Natural killer cell treated with Interleukin-12 subunit alpha and Interleukin-12 subunit beta and Interleukin-15 and Interleukin-18, amount 100 ng/mL, for 72 hours (primary cell): ENCODE measurements at places on chromosomes 7 and 10. TPM values are rescaled to one million over a fixed set of nuclear protein-coding genes. Genes with fewer than 3 reads are reported as not detected.

The PTPN20 gene
- 0.67 TPM for total RNA-seq

The LIPN gene
- not detected for total RNA-seq

The CC2D2B gene
- 1.2 TPM for total RNA-seq

The NRG3 gene
- total RNA-seq = not detected

The ACSM6 gene
- total RNA-seq = not detected

The HACD1 gene
- 2.3 TPM for total RNA-seq

The MRPS24 gene
- total RNA-seq = 72.6 TPM

The PUS7 gene
- total RNA-seq = 16.3 TPM

The PGAM1 gene
- total RNA-seq = 554 TPM

The GPR146 gene
- 8.1 TPM for total RNA-seq

The OR2A42 gene
- total RNA-seq = not detected

The SEMA3C gene
- 1.1 TPM for total RNA-seq

The CYP2E1 gene
- 0.42 TPM for total RNA-seq

The GAD2 gene
- not detected for total RNA-seq

The RADIL gene
- 0.19 TPM for total RNA-seq

The MYH16 gene
- total RNA-seq = not detected

The STEAP1B gene
- 1.2 TPM for total RNA-seq

The AGAP5 gene
- 9.8 TPM for total RNA-seq

The IL6 gene
- total RNA-seq = 253 TPM

The CTAGE4 gene
- 1.7 TPM for total RNA-seq

The NUTM2D gene
- total RNA-seq = 2.1 TPM

The ADAM12 gene
- total RNA-seq = 0.06 TPM

The KNDC1 gene
- total RNA-seq = 0.05 TPM

The AMZ1 gene
- total RNA-seq = not detected

The GBX1 gene
- total RNA-seq = not detected

The LIPM gene
- not detected for total RNA-seq

The IDI2 gene
- not detected for total RNA-seq

The ELFN1 gene
- total RNA-seq = not detected

The THNSL1 gene
- 1.6 TPM for total RNA-seq

The OPN4 gene
- not detected for total RNA-seq

The TFR2 gene
- total RNA-seq = 10.1 TPM

The SPAG6 gene
- total RNA-seq = 0.29 TPM

The EPHB4 gene
- 3.0 TPM for total RNA-seq

The OR2A5 gene
- total RNA-seq = not detected

The NEURL1 gene
- total RNA-seq = 1.8 TPM

The EFCAB10 gene
- total RNA-seq = not detected

The TMED4 gene
- 104 TPM for total RNA-seq

The OR2A1 gene
- total RNA-seq = not detected

The FKBP14 gene
- total RNA-seq = 12.6 TPM

The RTKN2 gene
- 1.2 TPM for total RNA-seq

The SRI gene
- 152 TPM for total RNA-seq

The TSPAN33 gene
- 74.0 TPM for total RNA-seq

The PRR15 gene
- not detected for total RNA-seq

The PDK4 gene
- not detected for total RNA-seq

The MMD2 gene
- not detected for total RNA-seq

The LEP gene
- total RNA-seq = not detected

The ARID5B gene
- 46.1 TPM for total RNA-seq

The ITGB8 gene
- 0.10 TPM for total RNA-seq

The ICA1 gene
- total RNA-seq = 0.31 TPM

The FAM25A gene
- not detected for total RNA-seq

The NRAP gene
- total RNA-seq = not detected

The PPIA gene
- 1,523 TPM for total RNA-seq

The SRGN gene
- total RNA-seq = 486 TPM

The ORC5 gene
- total RNA-seq = 35.7 TPM

The CNNM1 gene
- total RNA-seq = not detected
